Activated T-cell treated with anti-CD3 and anti-CD28 coated beads, Interleukin-2, amount 50 U/mL, for 72 hours (primary cell): ENCODE measurements at places on chromosomes 3 and 15. TPM values are rescaled to one million over a fixed set of nuclear protein-coding genes. Genes with fewer than 3 reads are reported as not detected.

Gene HHATL
- total RNA-seq = not detected

Gene PDIA5
- total RNA-seq = 16.2 TPM

DNA sequence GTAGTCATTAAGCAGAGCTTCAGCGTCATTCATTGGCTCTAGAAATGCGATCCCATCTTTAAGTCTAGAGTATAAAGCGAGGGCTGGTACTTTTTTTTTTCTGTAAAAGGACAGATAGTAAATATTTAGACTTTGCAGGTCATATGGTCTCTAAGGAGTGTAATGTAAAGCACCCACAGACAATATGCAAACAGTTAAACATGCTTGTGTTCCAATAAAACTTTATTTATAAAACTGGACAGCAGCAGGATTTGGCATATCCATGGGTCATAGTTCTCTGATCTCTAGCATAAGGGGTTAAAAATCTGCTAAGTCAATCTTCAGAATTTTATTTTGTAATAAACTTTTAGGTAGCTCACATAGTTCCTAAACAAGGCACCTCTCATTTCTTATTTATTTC lies 226.8 kb upstream of the TBC1D5 start:
- H3K4me3 ChIP-seq = no peak overlapping the region
- no peaks in the 10 kb centered on the region for H3K36me3 ChIP-seq
- H3K27ac ChIP-seq = no peak overlapping the region
- no peaks in the 10 kb centered on the region for H3K27me3 ChIP-seq

- H3K4me1 ChIP-seq = no peaks in the 10 kb centered on the region
- no peaks in the 10 kb centered on the region for H3K27me3 ChIP-seq
- H3K27ac ChIP-seq = no peak overlapping the region
- peaks cover 2% of the 10 kb centered on the region for H3K36me3 ChIP-seq
Observed at GRCh38 chr3:174583396-174583795, 275.7 kb upstream of the NAALADL2 start.

DNA sequence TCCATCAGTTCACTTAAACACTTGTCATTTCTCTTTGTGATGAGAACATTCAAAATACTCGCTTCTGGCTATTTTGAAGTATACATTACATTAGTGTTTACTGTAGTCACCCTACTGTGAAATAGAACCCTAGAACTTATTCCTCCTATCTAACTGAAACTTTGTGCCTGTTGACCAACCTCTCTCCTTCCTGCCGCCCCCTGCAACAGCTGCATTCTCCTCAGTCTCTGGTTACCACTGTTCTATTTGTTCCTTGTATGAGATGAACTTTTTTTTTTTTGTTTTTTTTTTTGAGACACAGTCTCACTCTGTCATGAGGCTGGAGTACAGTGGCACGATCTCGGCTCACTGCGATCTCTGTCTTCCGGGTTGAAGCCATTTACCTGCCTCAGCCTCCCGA lies 2.9 kb downstream of the RAD51 start:
- peak overlapping the region; percentile 48 for H3K4me3 ChIP-seq
- DNase-seq = no peak
- H3K4me1 ChIP-seq = peaks cover 49% of the 10 kb centered on the region
- peaks cover 45% of the 10 kb centered on the region for H3K36me3 ChIP-seq
- peak overlapping the region; percentile 15 for H3K27ac ChIP-seq

Gene PCOLCE2
- total RNA-seq = not detected

Gene NGRN
- total RNA-seq = 38.0 TPM

DNA sequence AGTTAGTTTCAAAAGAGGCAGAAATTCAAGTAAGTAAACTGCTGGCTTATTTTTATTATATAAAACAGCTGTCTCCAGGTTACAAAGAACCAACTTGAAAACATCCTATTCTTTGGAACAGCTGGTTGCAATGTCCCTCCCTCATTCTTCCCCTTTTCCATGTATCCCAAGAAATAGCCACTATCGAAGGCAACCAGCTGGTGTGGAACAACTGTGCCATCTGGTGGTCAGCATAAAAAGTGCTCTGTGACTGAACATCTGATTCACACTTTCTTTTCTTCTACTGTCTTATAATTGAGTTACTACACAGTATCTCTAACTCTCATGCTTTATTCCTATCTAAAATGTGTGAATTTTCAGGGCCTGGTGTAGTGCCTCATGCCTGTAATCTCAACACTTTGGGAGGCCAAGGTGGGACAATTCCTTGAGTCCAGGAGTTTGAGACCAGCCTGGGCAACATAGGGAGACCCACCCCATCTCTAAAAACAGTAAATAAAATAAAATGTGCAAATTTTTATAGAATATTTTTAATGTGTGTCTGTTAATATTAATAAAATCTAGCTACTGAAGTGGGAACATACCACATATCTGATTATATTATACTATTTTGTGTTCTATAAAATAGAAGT lies 9.6 kb downstream of the OSBPL11 start:
- H3K27me3 ChIP-seq = no peaks in the 10 kb centered on the region
- peaks cover 13% of the 10 kb centered on the region for H3K4me1 ChIP-seq
- H3K27ac ChIP-seq = no peak overlapping the region

DNA sequence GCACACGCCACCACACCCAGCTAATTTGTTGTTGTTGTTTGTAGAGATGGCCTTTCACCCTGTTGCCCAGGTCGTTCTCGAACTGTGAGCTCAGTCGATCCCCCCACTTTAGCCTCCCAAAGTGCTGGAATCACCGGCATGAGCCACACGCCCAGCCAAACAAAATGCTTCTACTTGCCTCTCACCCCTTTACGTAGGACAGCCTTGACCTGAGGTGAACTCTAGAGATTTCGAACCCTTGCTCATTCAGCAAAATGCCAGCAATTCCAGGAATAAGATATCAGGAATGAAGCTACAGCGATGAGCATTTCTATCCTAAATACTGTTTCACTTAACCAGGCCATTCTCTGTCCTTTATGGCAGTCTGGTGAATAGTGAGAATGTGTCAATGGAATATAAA lies 135.0 kb downstream of the LRRK1 start:
- H3K4me3 ChIP-seq = no peak overlapping the region
- no peak overlapping the region for H3K27ac ChIP-seq
- no peak for DNase-seq
- H3K4me1 ChIP-seq = no peaks in the 10 kb centered on the region

DNA sequence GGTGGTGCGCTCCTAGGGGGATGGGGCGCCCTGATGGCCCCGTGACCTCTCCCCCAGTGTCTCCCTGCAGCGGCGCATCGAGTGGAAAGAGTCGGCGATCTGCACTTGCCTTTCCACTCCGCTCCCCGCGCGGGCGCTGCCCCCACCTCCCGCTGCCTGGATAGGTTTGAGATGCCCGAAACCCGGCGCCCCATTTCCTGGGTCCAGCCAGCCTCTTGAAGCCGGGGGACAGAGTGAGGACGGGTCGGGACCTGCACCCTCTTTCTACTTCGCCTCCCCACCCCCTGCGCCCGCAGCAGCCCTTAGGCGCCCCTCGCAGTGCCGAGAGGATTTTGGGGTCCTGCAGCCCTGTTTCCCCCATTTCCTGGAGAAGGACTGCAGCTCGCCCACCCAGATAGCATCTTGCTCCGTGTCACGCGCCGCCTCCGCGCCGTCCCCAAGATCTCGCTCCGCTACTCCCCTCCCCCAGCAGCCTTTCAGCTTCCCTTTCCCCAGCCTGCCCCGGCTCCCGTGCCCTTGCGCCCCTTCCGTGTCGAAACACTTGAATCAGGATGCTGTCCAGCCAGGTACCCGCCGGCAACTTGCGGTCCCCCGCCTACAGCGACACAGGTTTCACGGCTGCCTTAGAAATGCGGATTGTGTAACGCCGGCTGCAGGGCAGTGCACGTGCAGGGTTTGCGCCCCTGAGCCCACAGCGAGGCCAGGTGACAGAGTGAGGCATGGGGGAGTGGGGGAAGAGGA lies 519 bp downstream of the ABHD6 start:
- H3K4me3 ChIP-seq = peak overlapping the region; percentile 92
- DNase-seq = peak; percentile 55
- no peaks in the 10 kb centered on the region for H3K36me3 ChIP-seq
- H3K4me1 ChIP-seq = peaks cover 26% of the 10 kb centered on the region
- H3K27me3 ChIP-seq = peaks cover 13% of the 10 kb centered on the region
- no peak overlapping the region for H3K27ac ChIP-seq

Gene CACNA1D
- total RNA-seq = 0.82 TPM

Gene CLSTN2
- not detected for total RNA-seq

Gene FBXO40
- not detected for total RNA-seq

Gene PEAK1
- total RNA-seq = 45.7 TPM

DNA sequence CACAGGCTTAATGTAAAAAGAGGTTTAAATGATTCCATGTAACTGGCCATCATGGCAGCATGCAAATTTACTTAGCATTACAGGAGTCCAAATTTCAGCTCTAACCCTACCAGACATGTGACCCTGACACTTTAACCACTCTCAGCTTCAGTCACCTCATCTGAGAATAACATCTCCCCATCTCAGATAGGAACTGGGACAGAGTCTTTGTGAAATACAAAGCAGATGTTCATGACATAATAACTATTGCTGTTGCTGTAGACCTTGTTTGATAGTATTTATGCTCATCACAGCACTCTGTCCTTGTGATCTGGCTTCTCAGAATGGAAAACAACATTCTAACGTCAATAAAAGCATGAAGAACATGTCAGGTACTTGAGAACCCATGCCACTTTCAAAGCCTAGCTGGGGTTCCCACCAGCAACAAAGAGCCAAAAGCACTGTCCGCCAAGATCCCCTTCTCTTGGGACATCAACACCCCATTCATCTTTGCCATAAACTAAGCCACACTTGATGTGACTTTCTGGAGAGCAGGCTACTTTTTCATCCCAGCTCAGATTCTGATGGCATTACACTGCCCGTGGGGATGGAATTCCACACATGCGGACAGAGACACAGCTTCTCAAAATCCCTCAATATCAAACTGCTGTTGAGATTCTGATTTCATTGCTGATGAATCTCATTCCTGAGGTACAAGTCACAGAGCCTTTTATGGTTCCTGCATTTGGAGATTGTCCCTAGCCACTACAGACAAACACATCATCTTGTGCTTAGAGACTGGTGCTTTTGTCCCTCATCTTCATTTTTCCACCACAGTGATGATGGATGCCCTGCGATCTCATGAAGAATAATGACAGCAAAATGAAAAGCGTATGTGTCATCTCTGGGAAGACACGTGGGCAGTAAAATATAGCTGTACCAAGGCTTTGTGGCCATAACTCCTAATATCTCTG lies 202.7 kb downstream of the TNIK start:
- DNase-seq = no peak
- H3K27ac ChIP-seq = peak overlapping the region; percentile 91
- no peaks in the 10 kb centered on the region for H3K27me3 ChIP-seq
- H3K4me3 ChIP-seq = peak overlapping the region; percentile 81
- H3K4me1 ChIP-seq = peaks cover 94% of the 10 kb centered on the region
- H3K36me3 ChIP-seq = peaks cover 2% of the 10 kb centered on the region

Gene BDH1
- 76.9 TPM for total RNA-seq

Gene BCHE
- total RNA-seq = not detected

DNA sequence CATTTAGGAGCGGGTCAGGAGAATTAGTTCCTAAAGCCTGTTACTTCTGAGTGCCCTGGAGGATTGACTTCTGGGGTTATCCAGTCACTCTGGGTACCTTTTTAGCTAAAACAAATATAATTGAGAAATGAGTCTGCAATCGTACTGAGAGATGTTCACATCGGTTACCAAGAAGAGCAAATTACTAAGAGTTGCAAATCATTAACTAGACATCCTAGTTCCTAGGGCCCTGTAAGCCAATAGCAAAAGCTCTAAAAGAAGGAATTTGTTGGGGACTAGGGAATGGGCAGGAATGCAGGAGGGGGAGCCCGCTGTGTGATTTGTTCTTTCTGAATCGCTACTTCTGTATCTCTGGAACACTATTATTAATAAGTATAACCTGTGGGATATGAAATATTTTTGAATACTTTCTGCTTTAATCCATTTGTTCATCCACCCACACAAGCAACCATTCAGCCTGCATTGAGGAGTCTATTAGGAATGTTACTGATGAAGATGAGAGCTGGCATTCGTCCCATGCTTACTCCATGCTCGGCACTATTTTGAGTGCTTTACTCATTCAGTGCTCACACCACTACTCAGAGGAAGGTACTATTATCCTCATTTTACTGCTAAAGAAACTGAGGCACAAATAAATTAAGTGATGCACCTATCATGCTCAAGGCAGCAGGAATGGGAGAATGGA lies 31.5 kb upstream of the KY start:
- no peaks in the 10 kb centered on the region for H3K4me1 ChIP-seq
- no peak overlapping the region for H3K4me3 ChIP-seq
- H3K27ac ChIP-seq = no peak overlapping the region
- no peak for DNase-seq
- H3K36me3 ChIP-seq = no peaks in the 10 kb centered on the region
- H3K27me3 ChIP-seq = peaks cover 20% of the 10 kb centered on the region

GRCh38 chr15:57509126-57509525 lies 82.6 kb upstream of the MYZAP start:
- H3K36me3 ChIP-seq = no peaks in the 10 kb centered on the region
- no peak for DNase-seq
- no peak overlapping the region for H3K27ac ChIP-seq
- no peak overlapping the region for H3K4me3 ChIP-seq

DNA sequence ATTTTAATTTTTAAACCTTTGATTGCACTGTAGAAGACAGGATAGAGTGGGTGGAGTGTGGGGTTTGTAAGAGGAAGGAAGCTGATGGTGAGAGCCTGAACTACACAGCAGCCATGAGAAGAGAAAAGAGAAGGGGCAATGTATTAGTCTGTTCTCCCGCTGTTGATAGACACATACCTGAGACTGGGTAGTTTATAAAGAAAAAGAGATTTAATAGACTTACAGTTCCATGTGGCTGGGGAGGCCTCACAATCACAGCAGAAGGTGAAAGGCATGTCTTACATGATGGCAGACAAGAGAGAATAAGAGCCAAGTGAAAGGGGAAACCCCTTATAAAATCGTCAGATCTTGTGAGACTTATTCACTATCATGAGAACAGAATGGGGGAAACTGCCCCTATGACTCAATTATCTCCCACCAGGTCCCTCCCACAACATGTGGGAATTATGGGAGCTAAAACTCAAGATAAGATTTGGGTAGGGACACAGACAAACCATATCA lies 37.3 kb downstream of the STARD5 start:
- H3K27me3 ChIP-seq = no peaks in the 10 kb centered on the region
- DNase-seq = no peak
- H3K36me3 ChIP-seq = peaks cover 3% of the 10 kb centered on the region
- peak overlapping the region; percentile 93 for H3K27ac ChIP-seq

Gene PLSCR5
- total RNA-seq = not detected

DNA sequence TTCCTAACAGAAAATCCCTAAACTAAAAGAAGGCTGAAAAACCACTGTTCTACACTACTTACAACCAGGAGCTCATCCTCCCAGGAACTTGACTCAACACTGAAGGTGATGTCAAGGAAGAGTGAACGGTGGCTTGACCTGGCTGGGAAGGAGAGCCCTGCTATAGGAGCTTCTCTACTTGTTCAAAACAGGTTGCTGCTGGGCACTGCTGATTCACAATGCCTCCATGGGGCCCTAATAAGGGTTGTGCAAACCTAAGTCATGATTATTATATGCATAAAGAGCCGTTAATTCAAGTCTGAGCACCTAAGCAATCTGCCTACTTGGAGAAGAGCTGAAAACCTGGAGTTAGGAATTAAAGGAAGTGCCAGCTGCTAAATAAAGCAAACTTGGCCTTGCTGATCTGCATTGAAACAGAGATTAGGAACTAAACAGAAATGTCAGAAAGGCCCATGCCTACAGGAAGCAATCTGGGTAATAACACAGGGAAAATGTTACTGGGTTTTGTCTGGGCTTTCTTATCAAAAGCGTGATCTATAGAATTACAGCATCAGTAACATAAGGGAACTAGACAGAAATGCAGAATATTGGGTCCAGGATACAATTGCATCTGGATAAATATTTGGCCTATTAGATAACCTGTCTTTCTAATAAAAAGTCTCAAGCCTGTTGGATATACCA lies 243.2 kb downstream of the NEK10 start:
- no peak overlapping the region for H3K27ac ChIP-seq
- no peak for DNase-seq
- H3K36me3 ChIP-seq = no peaks in the 10 kb centered on the region
- no peak overlapping the region for H3K4me3 ChIP-seq
- no peaks in the 10 kb centered on the region for H3K4me1 ChIP-seq
